ENCODE measurements at places on chromosomes 7 and 10.

GRCh38 chr7:157446322-157446721 is 109.5 kb downstream of the DNAJB6 start:
- DNase-seq = no peak

DNA sequence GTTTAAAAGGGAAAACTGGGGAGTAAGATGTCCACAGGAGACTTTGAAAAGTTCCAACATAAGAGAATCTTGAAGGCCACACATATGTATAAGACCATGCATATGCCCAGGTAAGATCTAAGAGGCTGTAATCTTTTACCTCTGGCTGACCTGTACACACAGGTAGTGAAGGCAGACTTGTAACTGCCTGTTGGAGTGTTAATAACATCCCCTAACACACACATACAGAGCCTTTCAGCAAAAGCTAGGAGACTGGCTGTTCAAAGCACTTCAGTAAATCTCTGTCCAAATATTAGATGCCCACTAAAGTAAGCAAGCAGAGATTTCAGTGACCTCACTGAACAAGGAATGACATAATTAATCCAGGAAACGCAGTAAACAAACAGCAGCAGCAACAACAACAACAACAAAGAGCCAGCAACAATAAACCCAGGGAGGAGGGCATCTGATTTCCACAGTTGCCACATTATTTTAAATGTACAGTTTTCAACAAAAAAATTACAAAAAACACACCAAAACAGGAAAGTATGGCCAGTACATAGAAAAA is 15.0 kb downstream of the CYP51A1 start:
- DNase-seq = no peak

DNA sequence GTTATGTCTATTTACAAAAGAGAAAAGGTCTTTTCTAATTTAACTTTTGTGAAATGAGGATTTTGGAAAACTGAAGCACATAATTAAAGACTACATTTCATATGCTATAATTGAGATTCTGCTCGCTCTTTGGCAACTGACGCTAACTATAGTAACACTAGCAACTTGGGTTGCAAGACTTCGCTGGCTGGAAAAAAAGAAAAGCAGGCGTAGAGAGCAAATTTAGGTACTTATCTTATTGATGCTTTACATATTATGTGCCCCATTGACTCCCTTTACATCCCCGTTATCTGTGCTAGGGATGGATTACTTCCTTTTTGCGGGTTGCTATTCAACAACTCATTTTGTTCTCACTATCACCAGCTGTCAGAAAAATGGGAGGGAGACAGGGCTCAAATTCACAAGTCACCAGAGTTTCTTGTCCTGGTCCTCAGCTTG is 10.5 kb downstream of the SEMA3C start:
- no peak for DNase-seq

GRCh38 chr7:611281-611810 is 91.7 kb upstream of the PDGFA start:
- no peak for DNase-seq

GRCh38 chr10:69826789-69827554 is 25.3 kb downstream of the COL13A1 start:
- no peak for DNase-seq

GRCh38 chr10:79063661-79064492 is 4.9 kb upstream of the ZMIZ1 start:
- no peak for DNase-seq

DNA sequence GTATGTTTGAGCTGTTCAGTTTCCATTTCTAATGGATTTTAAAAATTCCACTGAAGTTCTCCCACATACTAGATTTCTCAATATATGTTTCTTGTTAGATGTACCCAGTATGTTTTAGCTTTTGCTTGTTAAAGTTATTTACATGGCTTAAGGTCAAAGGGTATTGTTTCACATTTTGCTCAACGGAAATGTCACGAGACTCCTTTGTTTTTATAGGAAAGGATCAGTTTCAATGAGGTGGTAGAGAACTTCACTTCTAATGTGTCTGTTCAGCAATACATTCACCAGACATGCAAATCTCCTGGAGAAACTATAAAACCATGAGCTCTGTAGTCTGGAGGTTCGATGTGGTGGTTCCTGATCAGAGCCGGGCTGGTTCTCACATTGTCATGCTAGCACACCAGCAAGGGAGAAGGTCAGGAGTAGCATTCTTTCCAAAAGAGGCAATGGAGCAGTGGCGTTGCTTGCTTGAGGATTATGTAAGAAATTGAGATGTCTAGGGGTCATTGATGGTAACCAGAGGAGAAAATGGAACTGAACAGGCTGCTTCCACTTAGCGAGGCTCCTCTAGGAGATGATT is 114.0 kb downstream of the RAB18 start:
- no peak for DNase-seq

- DNase-seq = no peak
Observed at GRCh38 chr10:91317541-91317940, 92.6 kb upstream of the HECTD2 start.

DNA sequence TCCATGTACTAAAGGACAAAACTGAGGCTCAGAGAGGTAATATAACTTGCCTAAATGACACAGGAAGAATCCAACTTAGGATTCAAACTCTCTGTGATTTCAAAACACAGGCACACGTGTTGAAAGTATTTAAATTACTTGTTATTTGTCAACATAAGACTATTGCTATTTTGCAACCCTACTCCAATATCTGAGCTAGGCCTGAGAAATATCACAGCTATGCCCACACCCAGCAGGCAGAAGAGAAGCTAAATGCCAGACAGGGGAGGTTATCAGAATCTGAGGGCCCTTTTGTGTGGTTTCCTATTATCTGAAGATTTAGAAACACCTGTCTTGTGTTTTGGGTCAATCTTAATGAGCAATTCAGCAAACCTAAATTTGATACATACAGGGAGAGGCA is 204.3 kb downstream of the ANK3 start:
- no peak for DNase-seq

All from stimulated activated CD4-positive, alpha-beta T cell treated with anti-CD3 and anti-CD28 coated beads, Interleukin-4, amount 100 ng/mL, for 4 hours (primary cell).